Cardiac muscle cell (in vitro differentiated cells and primary cell): ENCODE measurements at places on chromosomes 5 and 9.
A peak's percentile ranks its signal among the peaks of the same experiment; 100 is the strongest.

DNA sequence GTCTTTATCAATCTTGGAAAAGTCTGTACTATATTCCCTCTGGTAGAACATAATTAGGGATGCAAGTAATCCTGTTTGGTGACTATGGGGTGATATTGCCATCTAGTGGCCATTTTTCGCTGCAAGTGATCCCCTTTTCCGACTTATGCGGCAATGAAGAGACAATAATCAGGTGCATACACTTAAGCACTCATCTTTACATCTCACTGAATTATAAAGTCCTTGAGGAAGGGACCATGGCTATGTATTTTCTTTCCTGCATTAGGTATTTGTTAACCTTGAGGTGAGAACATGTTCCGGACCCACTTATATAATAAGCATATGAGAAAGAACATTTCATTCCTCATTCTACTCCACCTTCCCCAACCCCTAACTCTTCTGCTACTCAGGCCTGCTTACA is 19.6 kb upstream of the LIX1 start:
- DNase-seq: peak; percentile 82

- DNase-seq: no peak
These were observed 316.5 kb downstream of the ICE1 start for GRCh38 chr5:5738797-5739489.

DNA sequence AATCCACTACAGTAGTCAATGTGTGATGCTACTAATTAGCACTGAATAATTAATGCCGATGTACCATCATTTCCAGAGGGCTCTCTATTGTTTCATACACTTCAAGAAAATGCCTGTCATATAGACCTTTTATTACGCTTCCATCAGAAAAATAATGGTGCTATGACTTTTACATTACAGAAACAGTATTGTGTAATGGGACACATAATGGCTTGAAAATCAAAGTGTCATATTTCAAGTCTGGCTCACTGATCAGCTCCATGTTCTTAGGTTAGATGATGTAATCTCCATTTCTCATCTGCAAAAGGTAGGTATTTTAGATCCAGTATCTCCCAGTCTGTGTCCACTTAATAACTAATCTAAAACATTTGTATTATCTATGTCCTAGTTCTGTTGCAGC is 990.6 kb upstream of the TYRP1 start:
- DNase-seq: no peak

GRCh38 chr5:57338068-57338867 is 144.3 kb downstream of the ACTBL2 start:
- DNase-seq: peak; percentile 51

- DNase-seq: peak; percentile 42
These were observed 4.6 kb downstream of the ARAP3 start for GRCh38 chr5:141677415-141677814.

GRCh38 chr9:69943148-69943806 is 100.4 kb upstream of the MAMDC2 start:
- DNase-seq: no peak

- no peak for DNase-seq
These were observed 99.2 kb upstream of the SLC30A5 start for GRCh38 chr5:68994645-68995044.

GRCh38 chr5:78331523-78332080 is 28.8 kb upstream of the SCAMP1 start:
- no peak for DNase-seq

DNA sequence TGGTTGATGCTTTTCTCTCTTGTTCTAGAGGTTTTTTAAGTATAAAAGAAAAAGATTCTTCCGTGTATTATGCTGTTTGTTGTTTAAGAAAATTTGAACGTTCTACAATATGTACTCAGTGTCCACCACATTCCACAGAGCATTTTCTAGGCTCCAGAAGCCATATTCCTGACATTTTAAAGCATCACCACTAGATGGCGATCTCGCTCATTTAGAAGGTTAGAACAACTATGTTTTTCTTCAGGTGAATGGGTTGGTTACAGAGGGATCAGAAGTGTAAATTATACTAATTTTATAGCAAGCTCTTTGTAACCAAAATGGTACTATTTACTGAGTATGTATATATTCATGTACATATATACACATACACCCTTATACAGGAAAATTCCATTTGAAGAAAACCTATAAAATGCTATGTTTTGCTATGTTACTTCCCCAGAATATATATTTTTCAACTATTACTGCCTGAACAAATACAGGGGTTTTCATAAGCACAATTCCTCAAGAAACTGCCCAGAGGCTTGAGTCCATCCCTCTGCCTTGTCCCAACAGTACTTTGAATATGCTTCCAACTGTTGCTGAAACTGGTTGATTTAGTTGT is 284.3 kb downstream of the CCDC171 start:
- DNase-seq: peak; percentile 78

DNA sequence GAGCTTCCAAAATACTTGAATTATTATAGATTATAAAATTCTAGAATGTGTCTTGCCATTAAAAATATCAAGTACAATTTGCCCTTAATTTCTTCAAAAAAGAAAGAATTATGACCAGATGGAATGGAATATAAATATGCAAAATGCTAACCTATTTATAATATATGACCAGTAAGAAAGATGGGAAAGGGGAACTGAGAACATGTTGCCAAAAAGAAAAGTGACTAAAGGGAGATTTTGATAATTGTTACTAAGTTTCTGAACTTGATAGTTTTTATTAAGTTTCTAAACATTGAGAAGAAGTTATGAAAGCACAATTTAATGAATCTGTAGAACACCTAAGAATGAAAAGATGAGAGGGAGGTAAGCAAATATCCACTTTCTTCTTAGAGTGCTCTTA is 188.4 kb upstream of the NR4A3 start:
- DNase-seq: no peak

- no peak for DNase-seq
These were observed 54.3 kb upstream of the TNFSF15 start for GRCh38 chr9:114860187-114860586.
